ENCODE measurements at places on chromosomes 7 and 10.

GRCh38 chr7:16982640-16983350 lies 101.0 kb upstream of the AGR3 start:
- no peak for DNase-seq

- no peak for DNase-seq
Observed at GRCh38 chr10:69645296-69646184, 15.5 kb downstream of the FAM241B start.

GRCh38 chr10:24374134-24374915 lies 165.4 kb downstream of the KIAA1217 start:
- DNase-seq: no peak

- no peak for DNase-seq
Observed at GRCh38 chr10:37856881-37857286, 526 bp downstream of the ZNF248 start.

All from stimulated activated CD4-positive, alpha-beta T cell treated with anti-CD3 and anti-CD28 coated beads, TNF-alpha, amount 100 ng/mL, for 1 hour (primary cell).